ENCODE measurements at places on chromosomes 13 and 19.
A peak's percentile ranks its signal among the peaks of the same experiment; 100 is the strongest.

DNA sequence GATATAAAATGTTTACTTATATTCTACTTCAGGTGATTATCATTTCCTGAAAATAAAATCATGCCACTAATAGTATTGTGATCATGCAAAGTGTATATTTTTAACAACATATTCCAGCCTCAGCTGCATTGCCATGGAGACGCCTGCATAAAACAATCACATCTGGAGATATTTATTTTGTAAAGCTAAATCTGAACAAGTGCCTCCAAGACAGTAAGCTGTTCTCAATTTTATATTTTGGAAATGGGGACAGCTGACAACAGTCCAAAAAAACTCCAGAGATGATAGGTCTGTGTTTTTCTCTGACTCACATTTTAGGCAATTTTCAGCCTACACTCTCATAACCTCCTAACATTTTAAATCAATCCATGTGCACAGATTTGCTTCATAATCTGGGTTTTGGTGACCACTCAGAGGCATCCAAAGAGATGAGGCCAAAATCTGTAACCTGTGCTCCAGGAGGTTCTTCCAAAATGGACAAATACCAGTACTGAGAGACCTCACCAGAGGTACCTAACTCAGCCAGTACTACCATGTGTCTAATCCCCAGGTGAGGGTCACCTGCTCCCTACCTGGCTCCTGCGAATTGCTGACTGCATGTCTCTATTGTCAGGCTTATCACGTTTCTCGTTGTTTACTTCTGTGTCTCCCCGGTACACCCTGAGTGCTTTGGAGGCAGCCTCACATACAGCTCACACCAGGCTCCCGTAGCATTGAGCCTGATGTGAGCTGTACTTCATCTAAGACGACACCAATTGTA, 62.7 kb downstream of the COL4A1 start:
- DNase-seq = no peak

DNA sequence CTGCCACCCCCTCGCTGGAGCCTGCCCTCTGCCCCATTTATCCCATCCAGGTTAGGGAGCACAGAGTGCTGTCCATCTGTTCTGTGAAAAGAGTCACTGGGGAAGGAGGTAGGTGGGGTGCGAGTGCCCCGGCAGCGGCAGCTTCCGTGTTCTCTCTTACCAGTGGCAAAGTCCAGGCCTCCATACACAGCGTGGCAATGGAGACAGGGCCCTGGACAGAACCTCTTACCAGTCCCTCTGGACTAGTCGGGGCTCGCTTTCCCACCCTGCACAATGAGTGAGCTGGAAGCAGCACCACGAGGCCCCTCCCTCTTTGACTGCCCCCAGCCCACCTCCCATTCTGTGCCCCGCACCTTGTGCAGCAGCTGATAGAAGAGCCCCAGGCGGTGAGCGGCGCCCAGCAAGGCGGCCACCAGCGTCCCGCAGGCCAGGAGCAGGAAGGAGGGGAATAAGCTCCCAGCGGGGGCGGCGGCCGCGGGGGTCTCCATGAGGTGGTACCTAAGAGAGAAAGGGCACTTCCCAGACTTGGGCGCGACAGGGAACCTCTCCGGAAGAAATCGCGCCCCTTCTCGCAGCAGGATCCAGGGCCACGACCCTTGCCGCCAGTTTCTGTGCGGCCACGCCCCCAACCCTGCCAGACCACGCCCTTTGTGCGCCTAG, 17.5 kb downstream of the SYDE1 start:
- peak; percentile 21 for DNase-seq

DNA sequence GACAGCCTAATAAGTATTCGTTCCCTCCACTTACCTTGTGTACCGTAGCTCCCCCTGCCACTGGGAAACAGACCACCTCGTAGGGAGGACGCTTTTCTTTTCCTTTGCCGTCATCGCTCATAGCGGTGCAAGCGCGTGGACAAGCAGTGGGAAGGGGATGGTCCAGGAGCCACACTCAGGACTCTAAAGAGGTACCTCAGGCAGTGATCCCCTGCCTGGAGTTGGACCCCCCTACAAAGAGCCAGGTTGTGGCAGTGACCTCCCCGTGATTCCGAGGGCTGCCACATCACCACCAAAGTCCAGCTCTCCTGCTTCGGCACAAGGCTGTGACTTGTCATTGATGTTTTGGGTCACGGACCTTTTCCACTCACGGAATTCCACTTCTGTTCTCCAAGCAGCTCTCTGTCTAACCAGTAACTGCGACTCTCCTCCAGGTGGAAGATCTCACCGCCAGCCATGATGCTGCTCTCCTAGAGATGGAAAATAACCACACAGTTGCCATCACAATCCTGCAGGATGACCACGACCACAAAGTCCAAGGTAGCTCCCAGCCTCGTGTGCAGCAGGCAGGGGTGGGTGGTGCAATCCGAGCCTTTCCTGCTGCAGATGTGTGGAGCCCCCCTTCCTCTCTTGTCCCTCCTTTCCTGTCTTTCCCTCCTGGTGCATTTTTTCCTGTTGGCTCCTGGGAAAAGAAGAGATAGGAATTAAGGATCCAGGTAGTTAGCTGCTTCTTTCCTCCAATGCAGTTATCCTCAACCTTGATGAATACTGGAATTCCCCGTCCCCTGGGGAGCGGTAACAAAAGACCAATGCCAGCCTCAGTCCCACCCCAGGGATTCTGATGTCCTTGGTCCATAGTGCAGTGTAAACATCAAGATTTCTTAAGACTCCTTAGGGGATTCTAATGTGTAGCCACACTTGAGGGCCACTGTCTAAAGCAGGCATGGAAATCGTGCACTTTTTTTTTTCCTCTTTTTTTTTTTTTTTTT, 107.7 kb downstream of the SLC7A1 start:
- no peak for DNase-seq

DNA sequence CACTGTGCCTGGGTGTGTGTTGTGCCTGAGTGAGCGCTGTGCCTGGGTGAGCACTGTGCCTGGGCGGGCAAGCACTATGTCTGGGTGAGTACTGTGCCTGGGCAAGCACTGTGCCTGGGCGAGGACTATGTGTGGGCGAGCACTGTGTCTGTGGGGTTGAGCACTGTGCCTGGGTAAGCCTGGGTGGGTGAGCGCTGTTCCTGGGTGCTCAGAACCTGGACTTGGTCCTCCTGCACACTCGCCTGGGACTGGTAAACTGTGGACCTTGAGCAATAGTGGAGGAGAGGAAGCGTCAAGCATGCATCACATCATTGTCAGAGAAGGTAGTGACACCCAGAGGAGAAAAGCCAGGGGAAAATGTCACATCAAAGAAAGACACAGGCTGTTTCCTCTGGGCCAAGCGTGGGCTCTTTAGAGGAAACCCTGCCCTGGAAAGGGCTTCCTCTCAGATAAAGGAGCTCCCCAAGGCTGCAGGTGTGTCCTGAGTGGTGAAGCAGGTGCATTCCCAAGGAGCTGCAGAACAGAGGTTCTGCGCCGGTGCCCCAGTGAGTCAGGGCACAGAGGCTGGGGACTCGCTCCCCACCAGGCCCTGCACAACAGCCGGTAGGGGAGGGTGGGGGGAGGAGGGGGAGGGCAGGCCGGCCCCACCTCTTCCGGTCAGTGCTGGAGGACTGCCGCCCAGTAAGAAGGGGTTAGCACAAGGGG, 141.2 kb downstream of the TEX29 start:
- DNase-seq = no peak

DNA sequence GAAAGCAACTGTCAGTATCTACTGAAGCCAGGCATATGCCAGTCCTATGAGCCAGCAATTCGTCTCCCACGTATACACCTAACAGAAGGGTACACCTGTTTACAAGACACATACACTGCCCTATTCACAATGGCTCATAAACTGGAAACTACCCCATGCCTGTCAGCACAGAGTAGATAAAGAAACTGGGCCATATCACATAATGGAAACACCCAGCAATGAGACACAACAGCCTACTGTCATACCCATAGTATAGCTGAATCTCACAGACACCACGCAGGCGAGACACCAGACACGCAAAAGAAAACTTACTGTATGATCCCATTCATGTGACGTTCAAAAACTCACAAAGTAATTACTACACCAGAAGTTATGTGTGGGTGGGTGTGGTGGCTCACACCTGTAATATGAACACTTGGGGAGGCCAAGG, 15.7 kb downstream of the NOSIP start:
- no peak for DNase-seq

GRCh38 chr19:49528211-49528771, 488 bp downstream of the RCN3 start:
- DNase-seq = no peak

GRCh38 chr19:33383720-33384292, 10.3 kb downstream of the CEBPG start:
- no peak for DNase-seq

DNA sequence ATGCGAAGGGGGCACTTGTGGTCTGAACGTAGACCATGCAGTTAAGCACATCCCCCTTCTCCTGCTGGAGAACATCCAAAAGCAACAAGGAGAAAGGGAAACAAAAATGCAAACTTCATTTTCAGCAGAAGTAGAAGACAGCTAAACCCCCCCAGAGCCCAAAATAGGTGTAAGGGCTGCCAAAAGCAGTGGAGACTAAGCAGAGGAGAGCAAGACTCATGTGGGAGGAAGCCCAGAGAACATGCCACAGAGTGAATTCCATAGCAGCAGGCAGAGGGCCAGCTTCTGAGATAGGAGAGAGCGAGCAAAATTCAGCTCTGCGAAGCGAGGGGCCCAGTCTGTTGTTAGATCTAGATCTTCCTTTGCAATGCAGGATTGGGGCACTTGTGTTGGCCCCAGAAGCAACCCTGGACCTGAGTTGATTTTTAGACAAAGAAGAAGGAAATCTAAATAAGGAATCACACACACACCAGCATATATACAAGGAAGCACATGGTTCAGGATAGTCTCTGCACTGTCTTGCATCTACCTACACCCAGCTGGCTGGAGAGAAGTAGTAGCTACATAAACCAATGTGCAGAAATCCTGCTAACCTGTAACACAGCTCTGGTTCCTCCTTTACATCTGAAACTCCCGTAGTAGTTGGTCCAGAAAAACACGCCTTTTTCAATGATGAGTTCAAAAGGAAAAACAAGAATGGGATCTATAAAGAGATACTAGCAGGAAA, 199.6 kb downstream of the SPRY2 start:
- no peak for DNase-seq

DNA sequence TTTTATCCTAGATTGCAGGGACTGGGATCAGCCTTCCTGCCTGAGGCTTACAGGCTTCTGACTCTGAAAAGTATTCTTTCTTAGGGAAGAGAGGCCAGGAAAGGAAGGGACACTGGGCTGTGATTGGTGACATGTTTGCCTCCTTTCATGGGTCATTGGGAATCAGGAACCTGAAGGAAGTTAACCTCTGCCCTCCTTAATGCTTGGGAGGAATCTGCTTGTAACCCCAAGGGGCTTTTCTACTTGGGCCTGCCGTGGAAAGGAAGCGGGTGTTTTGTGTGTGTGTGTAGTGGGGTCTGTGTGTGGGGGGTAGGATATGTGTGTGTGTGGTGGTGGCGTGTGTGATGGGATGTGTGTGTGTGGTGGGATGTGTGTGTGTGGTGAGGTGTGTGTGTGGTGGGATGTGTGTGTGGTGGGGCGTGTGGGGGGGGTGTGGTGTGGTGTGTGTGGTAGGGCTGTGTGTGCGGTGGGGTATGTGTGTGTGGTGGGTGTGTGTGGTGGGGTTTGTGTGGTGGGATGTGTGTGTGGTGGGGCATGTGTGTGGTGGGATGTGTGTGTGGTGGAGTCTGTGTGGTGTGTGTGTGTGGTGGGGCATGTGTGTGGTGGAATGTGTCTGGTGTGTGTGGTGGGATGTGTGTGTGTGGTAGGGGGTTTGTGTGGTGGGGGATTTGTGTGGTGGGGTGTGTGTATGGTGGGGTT, 41.3 kb upstream of the NPAS1 start:
- DNase-seq = no peak

DNA sequence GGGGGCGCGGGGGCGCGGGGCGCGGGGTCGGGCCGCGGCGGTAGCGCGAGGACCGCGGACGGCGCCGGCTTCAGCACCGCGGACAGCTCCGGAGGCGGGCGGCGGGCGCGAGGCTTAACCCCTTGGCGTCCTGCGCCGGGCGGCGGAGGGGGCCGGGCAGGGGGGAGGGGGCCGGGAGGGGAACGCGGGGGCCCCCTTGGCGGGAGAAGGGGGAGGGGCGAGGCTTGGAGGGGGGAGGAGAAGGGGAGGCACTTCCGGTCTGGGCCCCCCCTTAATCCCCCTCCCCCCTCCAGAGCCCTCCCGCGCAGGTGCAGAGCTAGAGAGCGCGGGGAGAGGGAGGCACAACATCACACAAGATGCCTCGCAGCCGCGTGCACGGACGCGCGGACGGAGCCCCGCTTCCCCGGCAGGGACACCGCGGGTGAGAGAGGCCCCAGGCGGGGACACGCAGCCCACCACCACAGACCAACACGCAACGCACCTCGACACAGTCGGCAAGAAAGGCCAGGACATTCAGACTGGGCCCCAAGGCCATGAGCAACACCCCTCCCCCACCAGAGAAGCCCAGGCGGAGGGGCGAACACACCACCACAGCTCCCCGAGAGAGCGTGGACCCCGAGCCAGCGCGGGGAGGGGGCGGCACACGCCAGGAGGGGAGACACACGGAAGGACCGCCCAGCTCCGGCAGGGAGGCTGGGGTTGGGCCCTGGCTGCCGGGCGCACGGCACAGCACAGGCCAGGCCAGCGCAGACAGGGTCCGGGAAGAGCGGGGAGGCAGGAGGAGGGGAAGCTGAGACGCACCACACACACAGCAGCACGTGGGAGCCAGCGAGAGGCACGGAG, 24.1 kb downstream of the SHANK1 start:
- no peak for DNase-seq

DNA sequence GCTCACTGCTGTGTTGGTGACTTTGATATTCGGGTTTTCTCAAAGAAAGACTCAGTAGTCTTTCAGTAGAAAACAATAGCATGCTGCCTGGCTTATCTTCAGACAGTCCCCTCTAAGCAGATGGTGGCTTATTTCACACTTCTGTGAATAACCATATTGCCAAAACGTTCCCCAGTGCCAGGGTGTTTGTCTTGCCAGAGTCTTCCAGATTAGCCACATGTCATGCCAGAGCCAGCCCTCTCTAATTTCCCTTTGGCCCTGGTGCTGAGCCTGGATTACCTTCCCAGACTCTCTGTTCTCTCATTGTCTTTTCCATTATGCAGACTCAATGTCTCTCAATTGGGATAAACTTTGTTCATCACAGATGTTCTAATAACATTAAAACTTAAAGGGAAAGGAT, 488.0 kb upstream of the ATXN8OS start:
- no peak for DNase-seq

- DNase-seq = no peak
These were observed 24.8 kb upstream of the LAIR1 start for GRCh38 chr19:54389553-54389952.

- no peak for DNase-seq
These were observed 8.9 kb downstream of the ATP7B start for GRCh38 chr13:52002361-52002760.

GRCh38 chr13:54611390-54611789, 1582.8 kb downstream of the OLFM4 start:
- DNase-seq = no peak

DNA sequence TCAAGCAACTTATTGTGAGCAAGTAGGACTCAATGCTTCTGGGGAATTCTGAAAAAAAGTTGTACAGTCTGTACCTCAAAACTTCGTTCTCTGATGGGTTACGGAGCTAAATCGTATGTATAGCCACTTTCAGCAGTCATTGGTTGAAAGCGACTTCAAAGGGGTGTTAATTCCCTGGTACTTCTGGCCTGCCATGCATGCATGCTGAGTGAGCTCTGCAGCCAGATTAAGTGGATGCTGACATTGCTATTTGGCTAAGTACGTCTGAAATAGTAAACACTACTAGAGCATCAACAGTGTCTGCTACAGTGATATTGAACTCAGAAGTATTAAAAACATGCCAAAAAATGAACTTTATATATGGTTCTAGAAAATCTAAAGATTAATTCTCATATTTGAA, 1183.1 kb upstream of the PCDH20 start:
- DNase-seq = no peak

All from GM12865 (cell line).